ENCODE measurements at places on chromosomes 13 and 19.

- no peak for DNase-seq
Measured at GRCh38 chr13:99206873-99207272, 6.2 kb downstream of the UBAC2 start.

GRCh38 chr19:4088975-4089374 is 22.3 kb upstream of the ZBTB7A start:
- DNase-seq = no peak

DNA sequence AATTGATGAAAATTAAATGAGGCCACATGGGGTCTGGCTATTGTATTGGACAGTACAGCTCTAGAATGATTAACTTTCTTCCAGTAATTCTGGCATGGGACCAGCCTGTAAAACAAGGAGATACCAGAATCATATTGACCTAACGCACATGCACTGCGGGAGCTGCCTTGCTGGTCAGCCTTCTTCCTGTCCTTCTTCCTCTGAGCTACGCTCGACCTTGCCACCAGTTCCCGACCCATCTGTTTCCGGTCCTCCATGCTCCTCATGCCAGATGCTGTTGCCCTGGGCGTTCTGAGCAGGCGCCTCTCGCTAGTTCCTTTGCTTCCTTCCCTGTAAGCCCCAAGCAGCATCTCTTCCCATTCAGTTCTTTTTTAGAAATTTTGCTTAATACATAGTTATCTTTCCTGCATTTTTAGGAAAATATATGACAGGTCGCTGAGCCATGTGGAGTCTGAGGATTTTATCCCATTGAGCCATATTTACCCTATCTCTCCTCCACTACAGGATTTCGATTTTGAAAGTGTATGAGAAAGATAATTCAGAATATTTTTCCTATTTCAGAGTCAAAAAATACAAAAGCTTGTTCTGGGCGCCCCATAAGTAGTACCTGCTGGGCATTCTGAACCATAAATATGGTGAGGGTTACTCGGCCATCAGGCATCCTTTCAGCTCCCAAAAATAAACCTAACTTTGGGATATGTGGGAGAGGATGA is 38.6 kb downstream of the TNFRSF19 start:
- DNase-seq = peak; percentile 46

DNA sequence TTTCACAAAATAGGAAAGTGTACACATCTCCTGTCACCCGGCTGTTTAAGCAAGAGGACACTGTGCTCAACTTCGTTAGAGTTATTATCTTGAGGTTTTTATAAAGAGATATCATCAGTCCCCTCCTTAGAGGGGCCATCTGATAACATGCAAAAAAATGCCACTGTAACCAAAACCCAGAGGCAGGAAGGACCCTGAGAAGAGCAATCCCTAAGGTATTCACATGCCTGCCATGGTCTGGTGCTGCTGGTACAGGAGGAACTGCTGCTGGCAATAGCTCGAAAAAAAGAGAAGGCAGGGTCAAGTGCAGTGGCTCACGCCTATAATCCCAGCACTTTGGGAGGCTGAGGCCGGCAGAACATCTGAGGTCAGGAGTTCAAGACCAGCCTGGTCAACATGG is 12.8 kb upstream of the CEACAM3 start:
- DNase-seq = no peak

DNA sequence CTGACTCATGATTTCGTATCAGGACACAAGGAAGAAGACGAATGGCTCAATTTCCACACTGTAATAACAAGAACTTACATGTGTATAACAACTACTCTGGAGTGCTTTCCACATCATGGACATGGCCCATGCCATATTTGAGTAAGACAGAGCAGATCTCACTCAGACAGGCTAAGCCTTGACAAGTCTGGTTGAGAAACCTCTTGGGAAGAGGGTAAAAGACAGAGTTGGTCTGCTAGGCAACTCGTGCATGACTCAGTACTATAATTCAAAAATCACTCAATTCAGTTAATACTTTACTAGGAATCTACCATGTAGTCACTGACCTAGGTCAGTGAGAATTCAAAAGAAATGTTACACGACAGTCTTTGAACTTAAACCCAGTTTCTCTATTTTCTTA is 5.7 kb upstream of the THSD1 start:
- DNase-seq = peak; percentile 31

GRCh38 chr13:43611281-43612273 is 175.2 kb downstream of the ENOX1 start:
- no peak for DNase-seq

DNA sequence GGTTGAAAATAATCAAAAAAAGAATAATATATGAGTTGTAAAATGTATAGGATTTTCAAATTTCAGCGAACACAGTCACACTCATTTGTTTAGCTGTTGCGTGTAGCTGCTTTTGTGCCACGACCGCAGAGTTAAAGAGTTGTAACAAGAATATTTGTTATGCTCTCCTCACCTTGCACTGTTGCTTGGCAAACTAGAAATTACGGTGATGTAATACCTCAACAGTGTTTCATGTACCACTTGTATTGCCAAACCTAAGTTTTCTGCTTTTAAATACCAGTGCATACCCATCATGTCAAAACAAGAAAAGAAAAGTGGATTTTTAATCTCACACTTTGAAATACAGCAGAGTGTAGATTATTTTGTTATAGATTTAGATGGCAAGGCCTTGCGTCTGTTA is 201.1 kb downstream of the NBEA start:
- no peak for DNase-seq

DNA sequence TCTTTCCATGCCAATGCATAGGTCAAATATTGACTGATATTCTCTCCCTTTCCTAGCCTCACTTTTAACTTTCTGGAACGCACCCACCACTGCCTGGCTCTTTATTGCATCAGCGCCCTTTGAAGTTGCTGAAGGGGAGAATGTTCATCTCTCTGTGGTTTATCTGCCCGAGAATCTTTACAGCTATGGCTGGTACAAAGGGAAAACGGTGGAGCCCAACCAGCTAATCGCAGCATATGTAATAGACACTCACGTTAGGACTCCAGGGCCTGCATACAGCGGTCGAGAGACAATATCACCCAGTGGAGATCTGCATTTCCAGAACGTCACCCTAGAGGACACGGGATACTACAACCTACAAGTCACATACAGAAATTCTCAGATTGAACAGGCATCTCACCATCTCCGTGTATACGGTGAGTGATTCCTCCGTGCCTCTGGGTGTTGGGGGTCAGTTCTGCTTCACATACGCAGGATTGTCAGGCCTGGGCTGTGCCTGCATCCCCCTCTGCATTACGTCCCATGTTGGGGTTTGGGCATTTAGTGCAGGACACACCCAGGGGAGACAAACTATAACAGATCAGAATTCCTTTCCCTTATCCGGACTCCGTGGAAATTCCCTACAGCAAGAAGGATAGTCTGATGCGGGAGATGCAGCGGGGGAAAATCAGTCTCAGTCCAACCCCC is 1.3 kb downstream of the CEACAM21 start:
- no peak for DNase-seq

GRCh38 chr13:36323951-36324566 is 22.1 kb downstream of the SPART start:
- peak; percentile 85 for DNase-seq

GRCh38 chr13:36917311-36917710 is 2.7 kb downstream of the SMAD9 start:
- no peak for DNase-seq

DNA sequence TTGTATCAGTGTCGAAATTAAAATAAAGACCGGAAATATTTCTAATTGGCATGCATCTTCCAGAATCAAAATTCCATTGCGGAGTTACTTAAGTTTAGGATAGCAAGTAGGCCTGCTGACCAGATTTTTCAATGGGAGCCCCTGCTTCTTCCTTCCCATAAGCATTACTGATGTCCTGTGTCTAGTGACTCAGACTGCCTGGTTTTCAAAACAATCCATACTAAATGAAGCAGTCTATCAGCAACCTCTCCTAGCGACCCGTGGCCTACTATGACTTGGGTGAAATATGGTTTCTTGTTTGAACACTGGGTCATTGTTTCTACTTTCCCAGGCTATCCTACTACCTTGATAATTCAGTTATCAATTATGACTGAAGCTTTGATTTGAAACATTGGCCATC is 571.6 kb downstream of the TBC1D4 start:
- DNase-seq = no peak

- no peak for DNase-seq
Measured at GRCh38 chr19:34844277-34844676, 71.3 kb upstream of the ZNF599 start.

- DNase-seq = no peak
Measured at GRCh38 chr13:45595965-45596364, 19.6 kb downstream of the ERICH6B start.

DNA sequence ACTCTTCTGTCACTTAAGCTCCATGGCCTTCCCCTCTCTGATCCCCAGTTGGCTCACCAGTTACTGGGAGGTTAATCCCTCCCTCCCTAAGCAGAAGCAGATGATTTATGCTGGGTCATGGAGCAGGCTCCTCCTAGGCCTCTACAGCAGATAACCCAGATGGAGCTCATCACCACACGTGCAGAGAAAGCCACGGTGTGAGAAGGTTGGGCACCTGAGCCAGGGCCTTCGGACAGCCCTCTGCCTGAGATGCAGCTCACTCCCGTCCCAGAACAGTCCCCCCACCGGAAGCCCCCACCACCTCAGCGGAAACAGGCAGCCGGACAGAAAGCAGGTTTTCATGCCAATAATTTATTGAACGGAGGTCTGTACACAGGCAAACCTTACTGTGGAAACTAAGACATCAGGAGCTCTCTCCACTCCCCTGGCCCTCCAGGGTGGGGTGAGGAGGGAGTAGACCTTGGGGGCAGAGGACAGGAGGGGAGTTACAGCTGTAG is 9.8 kb downstream of the ZNF526 start:
- peak; percentile 33 for DNase-seq

DNA sequence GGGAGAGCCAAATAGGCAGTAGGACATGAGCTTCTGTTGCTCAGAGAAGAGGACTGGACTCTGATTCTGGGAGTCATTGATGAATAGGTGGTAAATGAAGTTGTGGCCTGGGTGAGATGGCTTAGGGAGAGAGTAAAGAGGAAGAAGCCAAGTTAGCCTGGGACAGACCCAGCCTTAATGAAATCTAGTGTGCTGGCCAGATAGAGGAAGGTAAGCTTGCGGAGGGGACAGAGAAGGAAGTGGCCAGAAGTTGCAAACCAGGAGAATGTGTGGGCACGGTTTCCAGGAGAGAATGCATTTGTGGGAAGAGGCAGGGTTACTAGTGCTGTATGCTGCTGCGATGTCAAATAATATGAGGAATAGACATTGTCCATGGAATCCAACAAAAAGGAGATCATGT is 83.3 kb upstream of the OLFM4 start:
- no peak for DNase-seq

DNA sequence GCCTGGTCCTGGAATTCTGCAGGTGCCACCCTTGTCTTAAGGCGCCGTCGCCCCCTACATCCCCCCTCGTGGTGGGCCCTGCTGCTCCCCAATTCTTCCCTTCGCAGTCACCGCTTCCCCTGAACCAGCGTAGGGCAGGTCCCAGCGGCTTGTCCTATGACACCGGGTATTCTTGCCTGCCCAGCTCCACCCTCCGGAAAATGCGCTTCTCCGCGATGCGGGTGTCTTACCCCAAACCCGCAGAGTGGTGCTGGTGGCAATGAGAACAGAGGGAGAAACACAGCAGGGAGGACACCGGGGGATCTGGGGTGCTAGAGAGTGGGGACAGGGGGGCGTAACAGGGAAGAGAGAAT is 9.0 kb downstream of the ZNF808 start:
- no peak for DNase-seq

DNA sequence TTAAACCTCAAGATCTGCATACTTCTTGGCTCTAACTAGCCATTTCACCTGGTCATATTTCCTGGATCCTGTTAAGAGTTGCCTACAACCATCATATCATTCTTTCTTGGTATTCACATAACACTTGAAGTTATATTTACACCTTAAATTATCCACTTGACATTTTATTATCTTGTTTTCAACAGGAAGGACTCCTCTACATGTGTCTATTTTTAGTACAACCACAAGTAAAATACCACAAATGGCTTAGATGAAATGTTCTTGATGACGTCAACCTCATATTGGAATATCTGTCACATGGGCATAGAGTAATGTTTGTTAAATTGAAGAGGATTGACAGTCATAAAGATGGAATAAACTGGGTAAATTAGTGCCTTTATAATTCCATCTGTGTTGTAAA is 9.4 kb downstream of the PCDH20 start:
- no peak for DNase-seq

DNA sequence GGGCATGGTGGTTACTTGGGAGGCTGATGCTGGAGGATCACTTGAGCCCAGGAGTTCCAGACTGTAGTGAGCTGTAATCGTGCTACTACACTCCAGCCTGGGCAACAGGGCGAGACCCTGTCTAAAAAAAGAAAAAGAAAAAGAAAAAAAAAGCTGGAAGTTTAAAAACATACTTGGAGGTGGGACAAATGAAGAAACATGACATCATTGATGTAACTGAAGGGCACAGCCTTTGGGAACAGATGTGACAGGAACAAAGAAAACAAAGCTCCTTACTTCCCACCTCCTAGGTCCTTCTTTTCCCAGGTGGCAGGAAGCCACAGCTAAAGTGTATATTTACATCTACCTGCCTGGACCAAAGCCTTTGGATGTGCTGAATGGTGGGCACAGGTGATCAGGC is 1.9 kb downstream of the PEX11G start:
- no peak for DNase-seq

GRCh38 chr13:29129616-29130015 is 309.5 kb downstream of the MTUS2 start:
- no peak for DNase-seq

GRCh38 chr19:40419780-40420179 is 6.0 kb downstream of the SERTAD1 start:
- no peak for DNase-seq

DNA sequence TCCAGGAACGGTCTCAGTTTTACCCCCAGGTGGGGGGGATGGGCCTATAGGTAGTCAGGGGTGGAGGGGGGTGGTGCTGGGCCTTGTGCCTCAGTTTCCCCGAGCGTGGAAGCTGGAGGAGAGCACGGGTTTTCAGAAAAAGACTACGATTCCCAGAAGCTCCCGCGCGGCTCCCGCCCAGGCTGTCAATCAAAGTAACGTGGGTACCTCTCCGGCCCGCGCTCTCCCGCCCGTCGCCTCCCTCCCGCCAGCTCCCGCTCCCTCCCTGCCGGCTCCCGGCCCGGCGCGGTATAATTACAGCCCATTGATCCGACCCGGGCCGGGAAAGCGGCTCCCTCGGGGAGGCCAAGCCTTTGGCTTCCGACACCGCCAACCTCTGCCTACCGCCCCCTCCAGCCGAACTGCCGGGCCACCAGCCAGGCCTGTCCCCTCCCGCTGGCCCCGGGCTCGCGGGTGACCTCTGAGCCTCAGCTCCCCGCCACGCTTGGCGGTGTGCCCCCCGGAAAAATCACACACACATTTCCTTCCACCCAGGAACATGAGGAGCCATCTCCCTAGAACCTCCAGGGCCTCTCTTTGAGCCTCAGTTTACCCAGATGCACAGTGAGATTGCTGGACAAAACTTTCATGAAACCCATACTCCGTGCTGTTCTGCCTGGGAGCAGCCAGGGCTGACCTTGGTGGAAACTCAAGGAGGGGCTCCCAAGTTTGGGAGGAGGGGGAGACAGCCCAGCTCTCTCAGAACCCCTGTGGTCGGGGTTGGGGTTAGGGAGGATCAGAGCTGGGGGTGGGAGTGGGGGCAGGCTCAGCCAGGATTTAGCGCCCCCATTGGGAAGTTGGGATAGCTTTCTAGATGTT is 7.3 kb upstream of the TLE2 start:
- DNase-seq = peak; percentile 88

- DNase-seq = peak; percentile 96
Measured at GRCh38 chr13:73058736-73059459, at the start of gene KLF5. TSS of gene KLF5 (plus strand) at chr13:73059005. CDS start at chr13:73059328, 323 bp downstream.

Data from HFFc6 (cell line).